ENCODE measurements at places on chromosomes 7 and 10. TPM values are rescaled to one million over a fixed set of nuclear protein-coding genes. Genes with fewer than 3 reads are reported as not detected.

GRCh38 chr10:95601116-95601719 lies 40.0 kb upstream of the SORBS1 start:
- peak; percentile 72 for DNase-seq

The MYL10 gene
- total RNA-seq: not detected

GRCh38 chr7:110051372-110051771 lies 1039.6 kb upstream of the LRRN3 start:
- DNase-seq: no peak

The THSD7A gene
- 7.8 TPM for total RNA-seq

GRCh38 chr7:11192506-11192905 lies 218.8 kb downstream of the PHF14 start:
- no peak for DNase-seq

The LRRD1 gene
- total RNA-seq: 0.12 TPM

DNA sequence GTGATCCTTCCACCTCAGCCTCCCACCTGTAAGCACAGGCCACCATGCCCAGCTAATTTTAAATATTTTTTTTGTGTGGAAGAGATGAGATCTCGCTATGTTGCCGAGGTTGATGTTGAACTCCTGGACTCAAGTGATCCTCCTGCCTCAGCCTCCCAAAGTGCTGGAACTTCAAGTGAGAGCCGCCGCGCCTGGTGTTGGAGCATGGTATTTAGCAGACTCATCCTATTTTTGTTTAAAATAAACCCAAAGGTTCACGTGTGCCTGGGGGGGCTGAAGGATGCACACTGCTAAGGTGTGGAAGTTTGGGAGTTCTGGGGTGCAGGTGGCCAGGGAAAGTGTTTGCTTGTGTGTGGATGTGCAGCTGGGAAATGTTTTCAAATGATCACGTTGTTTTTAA lies 18.1 kb downstream of the PDGFA start:
- no peak for DNase-seq

The CPED1 gene
- total RNA-seq: 44.6 TPM

DNA sequence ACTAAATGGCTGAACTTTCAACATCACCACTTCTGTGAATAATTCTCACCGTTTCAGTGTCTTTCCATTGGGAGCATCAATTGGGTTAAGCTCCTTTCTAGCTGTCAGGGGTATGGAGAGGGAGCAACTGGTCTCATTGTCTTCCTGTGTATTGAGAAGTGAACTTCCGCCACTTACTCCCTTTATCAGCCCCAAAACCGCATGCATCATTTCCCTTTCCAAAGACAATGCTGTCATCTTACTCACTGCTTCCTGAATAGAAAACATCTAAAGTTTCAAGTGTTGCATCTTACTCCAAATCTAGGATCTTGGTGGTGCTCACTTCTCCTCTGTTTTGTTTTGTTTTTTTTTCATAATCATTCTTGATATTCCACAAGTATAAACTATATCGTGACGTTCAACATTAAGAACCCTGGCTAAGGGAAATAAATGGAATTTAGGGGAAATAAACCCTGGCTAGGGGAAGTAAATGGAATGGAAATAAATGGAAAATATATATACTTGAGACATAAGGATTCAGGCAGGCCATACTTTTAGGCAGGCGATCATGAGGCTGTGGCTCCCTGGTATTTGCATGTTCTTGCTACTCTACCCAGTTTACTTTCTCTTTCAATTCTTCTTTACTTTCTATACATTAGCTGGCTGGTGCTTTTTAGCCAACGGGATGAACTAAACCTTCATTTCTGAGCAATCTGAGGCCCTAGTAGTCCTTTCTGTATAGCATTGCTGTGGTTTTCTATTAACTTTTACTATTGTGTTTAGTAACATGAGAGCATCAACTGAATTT lies 371.9 kb downstream of the BMPER start:
- no peak for DNase-seq

The HACD1 gene
- 29.9 TPM for total RNA-seq

GRCh38 chr10:22679608-22680007 lies 34.8 kb downstream of the PIP4K2A start:
- DNase-seq: no peak

The PPP1R3C gene
- 3.5 TPM for total RNA-seq

The EFCAB10 gene
- total RNA-seq: not detected

- DNase-seq: no peak
Measured at GRCh38 chr7:106045586-106045985, 66.5 kb downstream of the SYPL1 start.

The FKBP6 gene
- total RNA-seq: not detected

DNA sequence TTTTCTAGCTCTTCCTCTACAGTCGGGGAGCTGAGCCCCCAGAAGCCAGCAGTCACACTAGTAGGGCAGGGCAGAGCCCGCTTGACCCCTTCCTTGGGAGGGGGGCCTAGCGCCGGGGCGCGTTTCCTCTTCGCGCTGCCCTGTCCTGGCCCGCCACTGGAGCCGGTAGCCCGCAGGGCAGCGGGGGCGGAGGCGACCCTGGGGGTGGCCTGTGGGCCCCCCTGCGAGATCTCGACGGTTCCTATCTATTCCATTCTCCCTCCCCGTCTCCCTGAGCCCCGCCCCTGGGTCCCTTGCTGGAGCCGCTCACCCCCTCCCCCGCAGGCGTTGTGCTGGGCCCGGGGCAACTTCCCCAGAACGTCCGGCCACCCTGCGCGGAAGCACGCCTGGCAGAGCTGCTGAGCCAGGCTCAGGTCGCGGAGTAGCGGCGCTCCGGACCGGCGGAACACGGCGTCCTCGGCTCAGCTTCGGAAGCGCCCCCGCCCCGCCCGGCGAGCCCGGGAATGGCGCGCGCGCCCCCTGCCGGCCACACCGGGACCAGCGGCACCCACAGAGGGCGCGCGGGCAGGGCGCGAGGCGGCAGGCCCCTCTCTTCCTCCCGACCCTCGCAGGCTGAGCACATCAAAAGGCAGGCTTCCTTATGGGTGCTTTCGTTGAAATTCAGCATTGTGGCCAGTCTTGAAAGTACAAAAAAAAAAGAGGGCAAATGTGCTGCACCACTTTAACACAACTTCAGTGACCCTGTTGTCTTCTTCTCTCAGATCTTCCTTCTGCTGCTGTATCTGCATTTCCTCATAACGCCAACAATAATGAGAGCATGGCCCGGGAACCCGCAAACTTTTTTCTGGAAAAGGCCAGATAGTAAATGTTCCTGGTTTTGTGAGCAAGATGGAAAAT lies 327.6 kb downstream of the TNS3 start:
- DNase-seq: peak; percentile 69

DNA sequence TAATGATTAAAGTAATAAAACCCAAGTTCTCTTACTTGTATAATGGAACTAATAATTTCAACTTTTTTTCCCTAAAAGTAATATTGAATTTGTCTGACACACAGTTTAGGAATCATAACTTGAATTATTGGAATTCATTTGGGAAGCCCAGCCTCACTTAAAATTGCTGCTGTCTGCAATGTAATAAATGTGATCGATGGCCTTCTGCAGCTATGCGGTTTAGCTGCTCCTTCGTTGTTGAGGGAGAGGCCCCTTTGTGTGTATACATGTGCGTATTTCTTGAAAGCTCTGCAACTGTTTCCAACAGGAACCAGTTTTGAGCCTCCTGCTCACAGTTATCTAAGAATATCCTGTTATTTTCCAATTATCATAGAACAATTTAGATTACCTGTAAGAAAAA lies 152.5 kb downstream of the AKR1D1 start:
- no peak for DNase-seq

DNA sequence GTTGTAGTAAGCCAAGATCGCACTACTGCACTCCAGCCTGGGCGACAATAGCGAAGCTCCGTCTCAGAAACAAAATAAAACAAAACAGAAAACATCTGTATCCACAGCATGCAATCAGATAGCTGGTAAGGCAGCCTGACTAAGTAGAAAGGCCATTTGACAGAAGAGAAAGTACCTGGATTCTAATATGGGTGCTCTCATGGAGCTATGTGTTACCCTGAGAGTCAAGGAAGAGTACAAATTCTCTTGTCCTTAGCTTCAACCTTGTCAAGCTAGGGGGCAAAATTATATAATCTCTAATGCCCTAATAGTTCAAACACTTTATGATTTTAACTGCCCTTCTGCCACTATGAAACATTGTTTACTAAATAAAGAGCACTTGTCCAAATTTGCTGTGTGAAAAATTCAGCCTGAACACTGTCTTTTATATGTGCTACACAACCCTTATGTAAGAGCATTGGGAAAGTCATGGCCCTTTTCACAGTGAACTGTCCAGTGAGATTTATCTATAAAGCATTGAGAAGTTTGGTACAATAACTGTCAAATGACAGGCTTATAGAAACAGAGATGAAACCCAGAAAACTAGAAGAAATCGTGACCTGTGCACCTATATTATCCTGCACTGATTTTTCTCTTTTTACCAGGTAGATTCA lies 51.2 kb upstream of the PRKG1 start:
- no peak for DNase-seq

GRCh38 chr7:29319719-29320521 lies 125.3 kb downstream of the CHN2 start:
- DNase-seq: no peak
